MV-4-11 (cell line): ENCODE measurements at places on chromosomes 1 and 21.

DNA sequence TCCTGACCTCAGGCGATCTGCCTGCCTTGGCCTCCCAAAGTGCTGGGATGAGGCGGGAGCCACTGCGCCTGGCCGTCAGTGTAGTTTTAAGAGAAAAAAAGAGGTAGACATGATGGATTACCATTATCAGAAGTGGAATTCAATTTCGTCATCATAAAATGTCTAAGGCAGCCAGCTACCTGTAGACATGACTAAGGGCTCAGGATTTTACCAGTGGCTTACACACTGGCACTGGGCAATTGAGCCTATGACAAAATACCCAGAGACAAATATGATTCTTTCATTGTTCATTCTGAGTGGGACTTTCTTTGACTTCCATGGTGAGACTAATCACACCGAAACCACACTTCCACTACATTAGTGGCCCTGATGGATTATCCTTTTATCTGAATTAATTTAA is 181.5 kb downstream of the GABPA start:
- no peak for DNase-seq

DNA sequence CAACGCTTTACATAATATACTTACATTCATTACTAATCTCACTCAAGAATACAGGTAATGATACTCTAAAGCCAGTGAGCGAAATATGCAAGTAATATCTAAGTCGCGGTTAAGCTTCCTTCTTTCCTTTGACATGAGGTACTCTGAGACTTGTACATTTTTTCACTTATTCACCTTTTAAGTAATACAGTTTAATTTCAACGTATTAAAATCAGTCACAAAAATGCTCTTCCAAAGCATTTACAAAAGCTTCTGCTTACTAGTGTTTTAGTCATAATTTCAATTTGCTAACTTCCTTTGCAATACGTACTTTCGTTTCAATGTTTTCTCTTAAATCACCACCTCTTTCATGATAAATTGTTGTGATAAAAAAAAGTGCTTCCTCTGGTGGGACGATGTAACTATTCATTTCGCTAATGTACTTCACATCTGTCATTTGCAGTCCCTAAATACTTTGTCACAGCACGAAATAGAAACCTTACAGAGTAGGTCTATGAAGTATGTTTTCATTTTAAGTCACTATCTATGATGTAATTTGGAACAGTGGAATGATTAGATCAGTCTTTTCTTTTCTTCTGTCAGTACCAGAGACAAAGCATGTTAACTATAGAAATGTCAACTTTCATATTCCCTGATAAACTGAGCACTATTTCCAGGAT is 34.0 kb upstream of the ADGRL4 start:
- DNase-seq = peak; percentile 33

DNA sequence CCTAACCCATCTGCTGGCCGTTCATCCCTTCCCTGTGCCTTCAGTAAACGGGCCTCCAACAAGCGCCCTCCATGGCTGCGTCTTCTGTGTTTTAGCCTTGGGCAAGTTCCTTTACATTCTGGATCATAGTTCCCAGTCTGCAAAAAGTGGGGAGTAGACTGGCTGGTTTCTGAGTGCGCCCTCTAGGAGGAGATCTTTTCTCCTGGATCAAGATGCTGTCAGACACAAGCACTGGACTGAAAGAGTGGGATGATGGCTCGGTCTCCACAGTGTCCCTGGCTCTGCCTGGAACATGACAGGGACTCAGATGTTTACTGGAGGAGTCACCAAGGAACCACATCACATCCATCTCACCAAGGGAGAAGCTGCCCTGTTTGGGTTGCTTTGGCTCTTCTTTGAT is 88.8 kb downstream of the PRDM2 start:
- DNase-seq = no peak

DNA sequence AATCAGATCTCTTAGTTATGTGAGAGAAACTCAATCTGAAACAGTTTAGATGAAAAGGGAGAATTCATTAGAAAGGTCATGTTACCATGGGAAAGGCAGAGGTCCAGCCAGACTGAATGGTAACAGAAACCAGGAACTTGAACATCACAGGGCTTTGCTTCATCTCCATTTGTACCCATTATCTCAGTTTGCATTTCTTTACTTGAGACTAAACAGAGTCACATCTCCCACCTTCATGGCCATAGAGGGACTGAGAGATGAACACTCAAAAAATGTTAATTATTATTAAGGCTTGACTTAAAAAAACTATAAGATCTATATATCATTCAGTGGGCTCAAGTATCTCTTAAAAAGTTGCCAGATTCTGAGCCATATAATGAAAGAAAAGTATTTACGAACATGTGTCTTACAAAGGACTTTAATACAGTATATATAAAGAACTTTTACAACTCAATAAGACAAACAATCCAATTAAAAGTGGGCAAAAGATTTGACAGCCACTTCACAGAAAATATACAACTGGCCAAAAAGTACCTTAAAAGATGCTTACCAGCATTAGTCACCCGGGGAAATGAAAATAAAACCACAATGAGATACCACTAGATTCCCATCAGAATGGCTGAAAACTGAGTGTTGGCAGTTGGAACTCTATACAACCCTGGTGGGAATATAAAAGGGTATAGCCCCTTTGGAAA is 13.2 kb downstream of the KYAT3 start:
- no peak for DNase-seq

GRCh38 chr21:35508139-35508888 is 459.2 kb upstream of the RUNX1 start:
- DNase-seq = peak; percentile 99

- peak; percentile 26 for DNase-seq
Measured at GRCh38 chr1:150365941-150366340, 2.0 kb downstream of the RPRD2 start.

DNA sequence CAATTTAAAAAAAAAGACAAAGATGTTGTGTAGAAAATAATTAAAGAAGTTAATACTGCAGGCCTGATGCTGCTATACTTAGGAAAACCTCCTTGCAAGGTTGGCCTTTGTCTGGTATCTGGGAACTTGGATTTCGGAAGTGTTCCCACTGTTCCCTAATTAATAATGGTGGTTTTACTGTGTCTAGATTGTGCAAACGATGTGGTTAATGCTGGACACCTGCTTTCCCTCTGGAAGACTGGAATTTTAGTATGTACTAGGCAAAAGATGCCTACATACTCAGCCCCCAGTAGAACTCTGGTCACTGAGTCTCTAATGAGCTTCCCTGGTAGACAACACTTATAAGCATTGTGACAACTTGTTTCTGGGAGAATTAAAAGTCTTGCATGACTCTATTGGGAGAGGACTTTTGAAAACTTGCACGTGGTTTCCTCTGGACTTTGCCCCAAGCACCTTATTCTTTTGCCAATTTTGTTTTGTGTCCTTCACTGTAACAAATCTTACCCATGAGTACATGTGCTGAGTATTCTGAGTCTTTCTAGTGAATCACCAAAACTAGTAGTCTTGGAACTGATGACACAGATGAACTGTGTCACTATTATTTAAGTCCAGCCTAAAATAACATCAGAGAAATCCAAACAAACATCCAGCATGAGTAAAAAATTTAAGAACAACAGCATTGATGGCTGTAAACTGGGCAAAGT is 40.4 kb downstream of the LIN9 start:
- DNase-seq = no peak

- peak; percentile 2 for DNase-seq
Measured at GRCh38 chr1:199283794-199284193, 645.0 kb downstream of the PTPRC start.

DNA sequence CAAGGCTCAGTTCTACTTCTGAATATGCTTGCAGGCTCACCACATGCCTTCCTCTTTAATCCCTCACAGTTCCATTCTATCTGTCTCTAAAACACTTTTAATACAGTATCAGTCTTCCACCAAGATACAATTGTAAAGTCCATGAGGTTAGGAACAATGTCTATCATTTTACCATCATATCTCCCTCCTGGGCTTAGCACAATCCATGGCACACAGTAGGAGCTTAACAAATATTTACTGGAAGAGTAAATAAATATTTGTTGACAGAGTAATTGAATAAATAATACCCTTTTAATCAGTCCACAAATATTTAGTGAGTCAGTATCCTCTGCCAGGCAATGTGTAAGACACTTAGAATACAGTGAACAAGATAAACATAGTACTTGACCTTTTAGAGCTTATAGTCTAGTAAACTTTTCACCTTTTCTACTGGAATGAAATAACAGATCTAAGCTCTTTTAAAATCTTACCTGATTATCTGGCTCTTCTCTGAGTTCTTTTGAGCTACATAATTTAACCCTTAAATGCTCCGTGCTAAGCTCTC is 12.7 kb upstream of the GADD45A start:
- DNase-seq = no peak

- peak; percentile 98 for DNase-seq
Measured at GRCh38 chr1:226034482-226034881, 28.0 kb upstream of the H3-3A start.

GRCh38 chr1:161905269-161905884 is 118.3 kb downstream of the OLFML2B start:
- DNase-seq = peak; percentile 13

DNA sequence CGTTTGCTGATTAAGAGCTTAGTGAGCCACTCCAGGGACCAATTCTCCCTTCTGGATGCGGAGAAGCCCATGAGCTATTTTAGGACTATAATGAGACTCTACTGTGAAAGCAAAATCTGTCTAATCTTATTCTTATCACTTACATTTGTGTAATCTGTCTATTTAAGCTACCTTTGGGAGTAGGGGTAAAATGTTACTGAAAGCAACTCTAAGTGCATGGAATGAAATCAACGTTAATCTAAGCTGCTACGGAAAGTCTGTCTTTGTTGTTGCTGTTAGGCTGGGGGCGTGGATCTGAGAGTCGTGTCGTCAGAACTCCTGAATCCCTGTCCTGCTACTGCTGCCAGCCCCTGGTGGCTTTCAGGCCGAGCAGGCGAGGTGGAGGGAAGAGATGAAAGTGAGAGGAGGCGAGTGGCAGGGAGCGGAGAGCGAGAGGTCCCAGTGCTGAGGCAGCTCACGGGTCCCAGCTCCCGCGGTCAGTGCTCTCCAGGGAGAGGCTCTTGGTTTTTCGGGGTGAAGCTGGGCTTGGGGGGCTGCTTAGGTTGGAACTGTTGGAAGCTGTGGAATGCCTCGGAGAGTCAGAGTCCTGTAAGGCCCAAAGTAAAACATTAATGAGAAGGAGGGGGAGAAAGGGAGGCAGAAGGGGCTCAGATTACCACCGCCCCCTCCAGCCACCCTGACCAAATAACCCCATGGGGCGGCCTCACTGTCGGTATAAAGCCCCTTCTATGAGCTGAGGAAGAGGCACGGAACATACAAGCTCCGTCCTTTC is 53.9 kb downstream of the COQ8A start:
- no peak for DNase-seq

GRCh38 chr21:31316488-31317169 is 27.4 kb downstream of the TIAM1 start:
- no peak for DNase-seq

DNA sequence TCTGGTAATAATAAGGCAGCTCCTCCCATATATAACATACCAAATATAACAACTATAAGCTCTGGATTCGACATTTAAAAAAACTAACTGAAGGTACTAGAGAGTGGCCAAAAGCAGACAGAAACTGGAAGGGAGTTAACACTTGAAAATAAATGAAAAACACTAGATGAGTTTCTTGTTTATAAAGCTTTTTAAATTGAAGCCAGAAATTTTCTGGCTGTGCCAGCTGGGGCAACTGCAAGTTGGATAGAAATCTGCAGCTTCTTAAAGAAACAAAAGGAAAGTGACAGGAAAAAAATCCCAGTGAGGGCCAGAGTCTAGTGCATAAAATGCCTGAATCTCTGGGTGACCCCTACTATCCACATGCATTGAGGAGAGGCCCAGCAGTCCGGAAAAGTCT is 432.7 kb downstream of the SMYD3 start:
- DNase-seq = no peak

DNA sequence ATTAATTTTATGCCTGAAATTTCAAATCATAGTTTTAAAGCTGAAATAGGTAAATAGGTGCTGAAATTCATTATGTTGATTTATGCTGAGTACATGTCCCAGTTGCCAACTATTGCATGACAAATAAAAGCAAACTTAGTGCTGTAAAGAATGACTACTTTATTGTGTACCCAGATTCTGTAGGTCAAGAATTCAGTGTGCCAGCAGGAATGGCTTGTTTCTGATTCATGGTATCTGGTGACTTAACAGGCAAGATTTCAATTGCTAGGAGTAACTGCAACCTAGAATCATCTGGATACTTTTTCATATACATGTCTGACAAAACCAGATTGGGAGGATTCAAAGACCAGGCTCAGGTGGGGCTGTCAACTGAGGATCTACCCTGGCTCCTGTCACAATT is 678.4 kb upstream of the ADAMTS5 start:
- no peak for DNase-seq

DNA sequence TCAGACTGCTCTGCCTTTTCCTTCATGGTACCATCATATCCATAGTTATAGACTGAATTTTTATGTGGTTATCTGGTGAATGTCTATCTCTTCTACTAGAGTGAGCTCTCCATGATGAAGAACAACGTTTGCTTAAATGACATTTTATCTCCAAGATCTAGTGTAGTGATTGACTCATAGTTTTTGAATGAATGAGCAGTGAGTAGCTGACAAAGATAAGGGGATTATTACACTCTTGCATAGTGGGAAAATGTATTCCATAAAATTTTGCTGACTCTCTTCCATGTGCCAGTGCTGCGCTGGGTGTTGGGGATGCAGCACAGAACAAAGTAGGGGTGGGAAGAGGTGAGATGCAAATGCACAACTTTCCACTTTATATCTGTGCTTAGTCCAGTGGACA is 147.7 kb downstream of the TGFB2 start:
- DNase-seq = no peak

- no peak for DNase-seq
Measured at GRCh38 chr1:46041974-46042373, 90.5 kb downstream of the PIK3R3 start.

DNA sequence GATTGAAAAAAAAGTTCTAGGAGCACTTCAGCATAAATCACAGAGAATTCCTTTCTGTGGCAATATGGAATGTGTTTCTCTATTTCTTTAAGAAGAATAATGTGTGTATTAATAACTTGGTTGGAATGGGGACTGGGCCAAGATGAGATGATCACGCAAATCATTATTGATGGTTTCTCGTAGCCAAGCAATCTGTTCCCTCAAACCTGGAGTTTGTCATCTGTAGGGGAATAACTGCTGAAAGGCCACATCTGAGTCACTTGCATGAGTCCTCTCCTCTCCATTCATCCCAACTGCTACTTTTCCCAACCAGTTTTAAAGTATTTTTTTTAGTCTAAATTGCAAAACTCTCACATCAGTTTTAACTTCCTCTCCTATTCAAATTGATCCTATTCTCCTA is 480.4 kb downstream of the PLPP3 start:
- DNase-seq = no peak

DNA sequence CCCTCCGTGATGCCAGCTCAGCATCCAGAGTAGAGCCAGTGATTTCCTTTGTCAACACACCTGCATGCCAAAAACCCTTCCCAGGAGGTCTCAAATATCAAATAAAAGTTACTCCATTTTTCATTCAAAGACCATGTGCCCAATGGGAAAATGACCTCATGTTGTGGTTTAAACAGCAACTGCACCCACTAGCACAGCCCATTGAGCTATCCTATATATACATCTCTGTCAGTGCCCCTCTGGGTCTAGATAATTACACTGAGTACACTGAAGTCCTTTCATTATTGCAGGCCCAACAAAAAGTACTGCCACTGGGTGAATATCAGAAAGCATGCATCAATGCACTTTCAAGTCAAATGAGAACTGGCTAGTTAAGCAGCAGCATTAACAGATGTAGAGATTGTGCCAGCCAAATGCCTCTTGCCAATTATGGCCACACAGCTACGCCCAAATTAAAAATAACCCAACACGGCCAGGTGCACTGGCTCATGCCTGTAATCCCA is 117.7 kb downstream of the SLC45A1 start:
- DNase-seq = no peak

GRCh38 chr1:59703226-59703917 is 111.4 kb upstream of the HOOK1 start:
- no peak for DNase-seq

GRCh38 chr1:9294910-9295636 is 2.4 kb downstream of the SPSB1 start:
- DNase-seq = peak; percentile 58
